NCI-H748 treated with DMSO at 0.1 percent for 48 hours (cell line): ENCODE measurements at places on chromosomes 3 and 15.

DNA sequence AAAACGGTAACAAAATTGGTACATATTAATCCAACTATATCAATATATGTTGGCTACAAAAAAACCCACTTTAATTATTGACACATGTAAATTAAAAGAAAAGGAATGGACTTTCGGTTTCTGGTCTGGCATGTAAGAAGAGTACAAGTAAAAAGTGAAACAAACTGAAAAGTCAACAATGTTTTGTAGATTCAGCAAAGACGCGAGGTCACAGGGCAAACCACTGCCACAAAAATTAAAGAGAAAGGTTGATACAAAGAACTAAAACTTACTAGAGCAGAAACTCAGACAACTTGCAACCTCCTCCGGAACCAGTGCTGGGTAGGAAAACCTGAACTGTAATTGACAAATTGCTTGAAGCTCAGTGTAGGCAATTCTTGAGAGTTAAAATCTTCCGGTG, 110.6 kb upstream of the ARPP21 start:
- no peak for DNase-seq

DNA sequence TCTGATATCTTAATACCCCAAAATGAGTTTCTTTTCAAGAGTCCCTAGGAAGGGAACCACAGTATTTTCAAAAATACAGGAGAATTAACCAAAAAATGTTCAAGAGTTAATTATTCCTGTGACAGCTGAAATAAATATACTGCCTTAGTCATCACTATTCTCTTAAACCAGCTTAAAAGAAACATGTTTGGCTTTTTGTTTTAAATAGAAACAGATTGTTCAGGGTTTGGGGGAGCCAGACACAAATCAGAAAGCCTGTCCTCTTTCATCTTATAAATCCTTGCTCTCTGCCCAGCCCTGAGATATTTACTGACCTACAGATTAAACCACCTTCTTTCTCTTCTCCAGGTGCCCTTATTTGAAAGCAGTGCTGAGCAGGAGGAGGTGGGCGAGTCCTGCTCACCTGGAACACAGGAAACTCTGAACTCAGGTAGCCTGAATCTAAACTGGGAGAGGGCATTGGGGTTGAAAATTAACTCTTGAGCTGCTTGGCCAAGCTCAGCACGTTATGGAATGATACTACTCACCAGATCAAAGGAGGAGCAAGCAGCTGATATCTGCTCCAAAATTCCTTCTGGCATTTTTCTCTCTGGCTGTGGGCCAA, 84.1 kb upstream of the SPRED1 start:
- no peak for DNase-seq

GRCh38 chr3:59607656-59608055, 557.8 kb upstream of the CFAP20DC start:
- DNase-seq: no peak

DNA sequence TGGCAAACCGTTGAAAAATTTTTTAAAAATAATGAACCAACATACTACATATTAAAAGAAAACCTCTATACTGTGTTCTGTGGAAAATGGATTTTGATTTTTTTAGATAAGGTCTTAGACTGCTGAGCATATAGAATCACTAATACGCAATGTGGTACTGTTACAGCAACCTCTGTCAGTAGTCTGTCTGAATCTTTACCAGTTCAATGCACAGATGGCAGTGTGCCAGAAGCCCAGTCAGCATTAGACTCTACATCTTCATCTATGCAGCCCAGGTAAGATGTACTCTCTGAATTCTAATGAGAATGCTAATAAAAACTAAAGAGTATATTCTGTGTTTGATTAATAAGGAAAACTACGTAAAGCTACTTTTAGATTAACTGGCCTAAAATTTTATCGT, 31.3 kb upstream of the FAH start:
- DNase-seq: no peak

DNA sequence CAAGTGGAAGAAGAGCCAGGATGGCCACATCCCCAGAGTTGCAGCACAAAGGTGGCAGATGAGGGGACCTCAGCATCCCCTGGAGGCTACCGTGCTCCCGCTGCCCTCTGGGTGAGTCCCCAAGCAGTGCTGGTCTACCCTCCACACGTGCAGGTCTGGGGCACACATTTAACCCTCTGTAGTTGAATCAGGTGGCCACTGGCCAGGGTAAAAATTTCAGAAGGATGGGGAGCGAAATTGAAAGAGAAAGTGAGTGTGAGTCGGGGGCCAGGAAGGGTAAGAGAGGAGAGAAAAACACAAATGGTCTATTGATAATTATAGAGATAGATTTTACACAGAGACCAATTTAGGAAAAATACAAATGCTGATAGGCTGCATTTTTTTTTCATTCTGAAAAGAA, 139.5 kb upstream of the EIF1B start:
- no peak for DNase-seq

DNA sequence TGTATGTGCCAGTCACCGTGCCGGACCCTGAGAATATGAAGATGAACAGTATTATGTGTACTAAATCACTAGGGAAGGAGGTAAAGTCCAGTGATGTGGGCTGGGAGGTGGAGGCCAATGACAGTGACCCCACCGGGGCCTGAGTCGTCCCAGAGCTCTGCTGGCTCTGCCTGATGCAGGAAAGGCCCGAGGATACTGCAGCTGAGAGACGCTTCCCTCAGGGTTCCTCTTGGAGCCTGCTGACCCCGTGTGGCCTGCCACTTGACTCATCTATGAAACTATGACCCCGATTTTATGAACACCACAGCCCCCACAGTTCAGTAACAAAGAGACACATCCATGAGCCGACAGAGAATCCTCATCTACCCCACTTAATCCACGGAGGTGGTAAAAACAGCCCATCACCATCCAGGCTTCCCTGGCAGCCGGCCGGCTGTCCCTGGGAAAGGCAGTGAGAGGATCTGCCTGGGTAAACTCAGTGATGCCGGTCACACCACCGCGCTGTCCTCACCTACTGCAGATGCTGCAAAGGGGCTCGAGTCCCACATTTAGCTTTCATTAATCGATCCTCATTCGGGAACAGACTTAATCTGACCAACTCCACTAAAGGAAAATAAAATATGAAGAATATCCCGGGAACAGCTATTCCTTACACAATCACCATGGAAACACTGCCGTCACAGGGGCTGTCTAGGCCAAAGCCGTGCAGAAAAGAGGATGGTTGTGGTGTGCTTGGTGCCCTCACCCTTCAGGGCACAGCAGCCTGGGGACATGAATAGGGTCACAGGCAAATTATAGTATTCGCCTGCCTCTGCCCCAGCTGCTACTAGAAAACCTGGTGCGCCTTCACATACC, 82.9 kb downstream of the ARRDC4 start:
- no peak for DNase-seq

DNA sequence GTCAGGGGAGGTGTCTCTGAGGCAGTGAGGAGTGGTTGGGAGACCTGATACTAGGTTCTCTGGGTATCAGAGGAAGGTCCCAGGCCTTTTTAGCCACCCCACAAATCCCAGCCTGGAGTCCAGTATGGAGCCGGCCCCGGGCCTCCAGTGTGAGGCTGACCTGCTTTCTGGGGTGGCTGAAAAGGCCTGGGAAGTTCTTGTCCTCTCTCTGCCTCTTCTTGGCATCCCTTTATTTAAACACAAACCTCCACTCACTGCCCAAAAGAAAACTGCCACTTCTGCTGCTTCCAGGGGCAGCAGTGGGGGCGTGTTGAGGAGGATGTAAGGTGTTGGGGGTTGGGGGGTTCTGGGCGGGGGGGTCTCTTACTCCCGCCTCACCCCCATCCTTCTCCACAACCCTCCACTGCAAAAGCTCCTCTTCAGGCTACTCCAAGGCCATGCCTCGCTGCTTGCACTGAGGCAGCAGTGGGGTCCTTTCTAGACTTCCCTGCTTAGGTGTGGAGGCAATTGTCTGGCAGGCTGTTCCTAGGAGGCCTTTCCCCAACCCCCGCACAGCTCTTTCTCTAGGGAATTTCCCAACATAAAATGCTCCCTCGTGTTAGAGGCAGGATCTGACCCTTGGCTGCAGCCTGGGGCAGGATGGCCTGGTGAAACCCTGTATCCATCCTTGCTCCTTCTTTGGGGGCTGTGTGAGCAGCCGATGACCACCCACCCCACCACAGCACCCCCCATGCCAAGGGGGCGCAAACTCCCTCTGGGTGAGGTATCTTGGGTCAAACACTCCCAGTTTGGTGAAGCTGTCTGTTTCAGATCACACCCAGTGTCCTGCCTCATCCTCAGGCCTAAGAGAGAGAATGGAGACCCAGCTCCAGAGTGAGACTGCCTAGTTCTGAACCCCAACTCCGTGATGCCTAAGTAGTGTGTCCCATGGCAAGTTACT, 12.1 kb upstream of the RAD18 start:
- DNase-seq: no peak

DNA sequence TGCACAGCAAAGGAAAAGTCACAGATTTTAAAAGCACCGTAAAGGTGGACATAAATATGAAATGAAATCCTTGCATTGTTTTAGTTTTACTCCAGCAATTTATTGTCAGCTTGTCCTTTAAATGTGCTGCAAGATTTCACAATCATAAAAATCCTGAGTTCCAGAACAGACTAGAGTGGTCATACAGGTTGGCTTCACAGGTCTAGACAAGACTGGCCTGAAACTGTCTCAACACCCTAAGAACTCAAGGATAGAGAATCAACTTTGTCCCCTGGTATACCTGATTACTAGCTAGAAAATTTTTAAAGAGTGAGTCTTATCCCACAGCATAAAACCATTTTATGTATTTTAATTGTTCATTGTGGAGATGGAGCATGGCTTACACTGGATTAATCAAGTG, 521.7 kb upstream of the MCTP2 start:
- no peak for DNase-seq

GRCh38 chr15:40590667-40591050, 3.4 kb upstream of the KNL1 start:
- DNase-seq: no peak

DNA sequence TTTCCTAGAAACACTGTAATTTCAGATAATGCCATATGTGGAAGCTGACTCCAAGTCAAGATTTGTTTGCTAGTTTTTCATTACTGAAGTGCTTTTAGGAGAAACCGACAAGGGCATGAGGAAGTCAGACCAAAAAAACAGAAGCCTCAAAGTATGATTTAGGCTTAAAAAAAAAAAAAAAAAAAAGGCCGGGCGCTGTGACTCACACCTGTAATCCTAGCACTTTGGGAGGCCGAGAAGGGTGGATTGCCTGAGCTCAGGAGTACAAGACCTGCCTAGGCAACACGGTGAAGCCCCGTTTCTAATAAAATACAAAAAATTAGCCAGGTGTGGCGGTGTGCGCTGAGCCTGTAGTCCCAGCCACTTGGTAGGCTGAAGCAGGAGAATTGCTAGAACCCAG, 11.6 kb downstream of the RPL15 start:
- no peak for DNase-seq

DNA sequence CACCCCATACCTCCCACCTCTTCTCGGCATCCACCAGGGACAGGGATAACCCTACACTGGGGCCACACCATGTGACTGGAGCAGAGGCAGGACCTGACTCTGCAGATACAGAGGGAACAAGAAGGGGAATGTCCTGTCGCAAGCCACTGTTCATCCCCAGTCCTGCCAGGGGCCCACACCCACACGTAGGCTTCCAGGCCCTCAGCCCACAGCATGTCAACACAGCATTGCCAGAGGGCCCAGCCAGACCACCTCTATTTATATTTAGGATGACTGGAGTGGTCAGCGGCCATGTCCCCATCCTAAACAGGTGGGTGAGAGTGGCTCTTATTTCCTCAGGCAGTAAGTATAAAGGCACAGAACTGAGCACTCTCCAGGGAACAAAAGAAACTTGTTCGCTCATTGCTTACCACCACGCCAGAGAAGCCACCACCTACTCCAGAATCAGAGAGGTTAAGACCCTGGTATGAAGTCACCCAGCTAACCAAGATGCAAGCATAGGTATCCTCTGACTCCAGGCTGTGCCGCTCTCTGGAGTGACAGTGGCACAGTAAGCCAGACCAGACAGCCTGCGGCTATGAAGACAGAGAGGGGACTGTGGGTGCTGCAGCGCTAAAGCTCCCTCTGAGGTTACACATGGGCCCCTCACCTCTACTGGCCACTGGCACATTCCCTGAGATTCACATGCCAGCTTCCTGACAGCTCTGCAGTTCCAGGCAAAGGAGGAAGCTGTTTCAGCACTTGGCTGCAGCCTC, 67.9 kb downstream of the LRIG1 start:
- DNase-seq: no peak

GRCh38 chr3:75254685-75255084, 409.4 kb upstream of the FRG2C start:
- peak; percentile 12 for DNase-seq

- DNase-seq: no peak
These were observed at the start of gene HOMER2 for GRCh38 chr15:82952158-82953081. Gene HOMER2, minus strand, starts transcription at chr15:82952720. Its CDS starts 185 bp downstream, at chr15:82952535.
